ENCODE measurements at places on chromosomes 2 and 18.
A peak's percentile ranks its signal among the peaks of the same experiment; 100 is the strongest.

- DNase-seq, result no peak
- H3K27ac ChIP-seq, result no peak overlapping the region
- peaks cover 35% of the 10 kb centered on the region for H3K36me3 ChIP-seq
- no peaks in the 10 kb centered on the region for H3K4me1 ChIP-seq
Measured at GRCh38 chr2:233469261-233470010, 97.1 kb downstream of the USP40 start.

DNA sequence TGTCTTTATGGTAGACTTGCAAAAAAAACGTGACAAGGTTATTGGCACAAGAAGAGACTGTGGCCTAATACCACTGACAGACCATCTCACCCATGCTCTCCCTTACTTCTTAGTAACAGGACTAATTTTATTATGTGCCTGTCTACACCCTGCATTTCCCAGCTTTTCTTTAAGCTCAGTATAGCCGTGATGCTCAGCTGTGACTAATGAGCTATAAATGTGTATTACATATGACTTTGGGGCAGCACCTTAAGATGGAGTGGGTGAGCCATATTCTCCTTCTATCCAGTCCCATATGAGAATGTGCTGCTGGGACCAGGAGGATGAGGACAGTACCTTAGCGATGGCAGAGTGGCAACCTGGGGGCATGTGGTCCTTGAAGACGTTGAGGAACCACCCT, 293.5 kb downstream of the RNF144A start:
- no peak overlapping the region for H3K27ac ChIP-seq
- no peaks in the 10 kb centered on the region for H3K36me3 ChIP-seq
- DNase-seq, result no peak
- H3K4me3 ChIP-seq, result no peak overlapping the region
- H3K27me3 ChIP-seq, result no peaks in the 10 kb centered on the region
- no peaks in the 10 kb centered on the region for H3K4me1 ChIP-seq

- H3K27ac ChIP-seq, result no peak overlapping the region
- H3K4me3 ChIP-seq, result no peak overlapping the region
- no peaks in the 10 kb centered on the region for H3K27me3 ChIP-seq
- peaks cover 6% of the 10 kb centered on the region for H3K4me1 ChIP-seq
- no peaks in the 10 kb centered on the region for H3K36me3 ChIP-seq
- DNase-seq, result no peak
Measured at GRCh38 chr2:45680351-45680967, 29.0 kb downstream of the PRKCE start.

DNA sequence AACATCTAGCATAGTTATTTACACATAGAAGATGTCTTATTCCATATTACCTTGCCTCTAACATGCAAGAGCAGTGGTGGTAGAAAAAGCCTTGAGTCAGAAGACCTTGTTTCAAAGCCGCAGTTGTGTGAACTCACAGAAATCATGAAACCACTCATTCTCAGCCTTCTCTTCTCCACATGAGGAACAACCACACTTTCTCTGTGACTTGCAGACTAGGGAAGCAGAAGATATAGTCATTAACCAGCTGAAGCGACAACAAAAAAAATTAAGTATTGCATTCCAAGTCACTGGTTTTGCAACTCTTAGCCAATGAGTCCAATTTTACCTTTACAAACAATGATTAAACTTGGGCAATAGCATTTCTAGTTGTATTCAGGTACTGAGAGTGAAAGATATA, 19.0 kb downstream of the TWSG1 start:
- no peaks in the 10 kb centered on the region for H3K27me3 ChIP-seq
- H3K36me3 ChIP-seq, result no peaks in the 10 kb centered on the region
- peak; percentile 7 for DNase-seq
- H3K4me1 ChIP-seq, result no peaks in the 10 kb centered on the region
- no peak overlapping the region for H3K4me3 ChIP-seq
- H3K27ac ChIP-seq, result no peak overlapping the region

DNA sequence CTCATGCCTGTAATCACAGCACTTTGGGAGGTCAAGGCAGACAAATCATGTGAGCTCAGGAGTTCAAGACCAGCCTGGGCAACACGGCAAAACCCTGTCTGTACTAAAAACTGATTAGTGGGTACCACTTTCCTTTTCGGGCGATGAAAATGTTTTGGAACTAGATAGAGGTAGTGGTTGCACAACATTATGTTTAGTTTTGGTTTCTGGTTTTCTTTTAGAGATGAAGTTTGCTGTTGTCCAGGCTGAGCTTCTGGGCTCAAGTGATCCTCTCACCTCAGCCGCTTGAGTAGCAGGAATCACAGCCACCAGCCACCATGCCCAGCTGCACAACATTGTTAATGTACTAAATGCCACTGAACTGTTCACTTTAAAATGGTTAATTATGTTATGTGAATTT, 27.6 kb downstream of the AAK1 start:
- no peak overlapping the region for H3K4me3 ChIP-seq
- H3K27me3 ChIP-seq, result no peaks in the 10 kb centered on the region
- H3K4me1 ChIP-seq, result peaks cover 33% of the 10 kb centered on the region
- no peaks in the 10 kb centered on the region for H3K36me3 ChIP-seq

- peaks cover 2% of the 10 kb centered on the region for H3K4me1 ChIP-seq
- H3K4me3 ChIP-seq, result no peak overlapping the region
- no peak overlapping the region for H3K27ac ChIP-seq
- peaks cover 3% of the 10 kb centered on the region for H3K36me3 ChIP-seq
- H3K27me3 ChIP-seq, result no peaks in the 10 kb centered on the region
Measured at GRCh38 chr2:190655113-190655512, 6.2 kb downstream of the NAB1 start.

- no peak for DNase-seq
- no peaks in the 10 kb centered on the region for H3K27me3 ChIP-seq
- H3K4me3 ChIP-seq, result no peak within 1 kb of the TSS
Measured at GRCh38 chr2:232539298-232540231, at the start of gene CHRNG. Gene CHRNG (plus strand): TSS chr2:232539692. CDS start chr2:232539748, 56 bp downstream.

DNA sequence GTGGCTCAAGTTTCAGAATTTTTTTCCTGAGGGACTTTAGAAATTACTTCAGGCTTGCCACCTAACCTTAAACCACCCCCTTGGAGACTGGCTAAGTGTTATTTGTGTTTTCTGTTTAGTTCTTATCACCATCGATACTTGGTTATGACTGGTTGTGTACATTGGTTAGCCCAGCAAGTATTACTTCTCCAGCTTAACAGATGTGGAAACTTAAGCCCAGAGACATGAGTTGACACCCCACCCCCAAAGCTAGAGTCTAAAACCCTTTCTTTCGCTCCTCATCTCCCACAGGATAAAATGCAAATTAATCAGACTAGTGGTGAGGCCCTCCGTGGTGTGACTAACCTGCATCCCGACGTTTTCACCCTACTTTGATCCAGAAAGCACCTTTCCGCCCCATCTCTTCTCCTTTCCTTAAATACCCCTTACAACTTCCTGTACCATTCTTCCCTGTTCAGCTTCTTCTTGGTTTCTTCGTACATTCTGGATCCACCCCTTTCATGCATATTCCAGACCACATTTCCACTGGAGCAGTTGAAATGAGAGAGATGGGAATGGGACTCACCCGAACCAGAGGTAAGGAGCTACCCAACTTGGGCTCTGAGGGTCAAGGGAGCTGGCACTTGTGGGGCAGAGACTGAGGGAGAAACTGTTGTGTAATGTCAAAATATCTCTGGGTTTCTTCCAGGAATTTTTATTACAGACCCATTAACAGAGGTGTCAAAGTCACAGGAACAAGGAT, 819 bp upstream of the MAP3K2 start:
- no peaks in the 10 kb centered on the region for H3K36me3 ChIP-seq
- no peaks in the 10 kb centered on the region for H3K27me3 ChIP-seq
- no peak for DNase-seq
- H3K27ac ChIP-seq, result peak overlapping the region; percentile 77

DNA sequence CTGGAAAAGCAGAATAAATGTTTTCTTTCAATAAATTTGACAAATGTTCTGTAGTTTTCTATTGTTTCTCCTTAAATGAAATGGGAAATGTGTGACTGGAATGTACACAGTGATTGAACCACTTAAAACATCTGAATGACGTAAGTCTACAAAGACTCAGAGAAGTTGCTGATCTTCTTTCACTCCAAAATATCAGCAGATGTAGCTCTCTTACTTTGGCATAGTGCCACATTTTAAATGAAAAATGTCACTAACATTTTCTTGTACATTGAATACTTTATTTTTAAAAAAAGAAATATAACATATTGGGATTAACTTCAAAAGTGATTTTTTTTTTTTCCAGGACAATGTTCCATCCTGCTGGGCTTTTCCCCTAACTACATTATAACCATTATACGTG, 565.6 kb downstream of the TMEM182 start:
- no peaks in the 10 kb centered on the region for H3K36me3 ChIP-seq
- no peaks in the 10 kb centered on the region for H3K4me1 ChIP-seq
- no peak overlapping the region for H3K27ac ChIP-seq
- DNase-seq, result no peak

DNA sequence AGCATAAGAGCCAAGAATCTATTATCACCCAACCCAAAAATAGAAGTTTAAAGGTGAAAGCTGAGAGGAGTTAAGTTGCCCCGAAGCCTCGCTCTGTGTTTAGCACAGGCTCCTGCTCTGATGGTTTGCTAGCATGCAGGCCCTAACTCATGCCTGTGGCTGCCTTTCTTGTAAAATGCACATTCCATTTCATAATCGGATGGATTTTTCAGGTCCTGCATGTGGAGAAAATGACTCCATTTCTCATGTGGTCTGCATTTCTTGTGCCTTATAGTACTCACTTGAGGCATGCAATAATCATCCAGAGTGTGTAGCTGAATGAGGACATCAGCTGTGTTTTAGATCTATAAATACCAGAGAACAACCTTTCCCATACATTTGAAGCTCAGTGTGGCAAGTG, 381.8 kb downstream of the CPS1 start:
- H3K27ac ChIP-seq, result no peak overlapping the region
- no peaks in the 10 kb centered on the region for H3K27me3 ChIP-seq
- no peak overlapping the region for H3K4me3 ChIP-seq
- H3K4me1 ChIP-seq, result no peaks in the 10 kb centered on the region

- H3K4me3 ChIP-seq, result no peak overlapping the region
- no peaks in the 10 kb centered on the region for H3K27me3 ChIP-seq
- peaks cover 2% of the 10 kb centered on the region for H3K36me3 ChIP-seq
- DNase-seq, result no peak
- peaks cover 7% of the 10 kb centered on the region for H3K4me1 ChIP-seq
Measured at GRCh38 chr18:12699747-12700146, 2.8 kb downstream of the CEP76 start.

DNA sequence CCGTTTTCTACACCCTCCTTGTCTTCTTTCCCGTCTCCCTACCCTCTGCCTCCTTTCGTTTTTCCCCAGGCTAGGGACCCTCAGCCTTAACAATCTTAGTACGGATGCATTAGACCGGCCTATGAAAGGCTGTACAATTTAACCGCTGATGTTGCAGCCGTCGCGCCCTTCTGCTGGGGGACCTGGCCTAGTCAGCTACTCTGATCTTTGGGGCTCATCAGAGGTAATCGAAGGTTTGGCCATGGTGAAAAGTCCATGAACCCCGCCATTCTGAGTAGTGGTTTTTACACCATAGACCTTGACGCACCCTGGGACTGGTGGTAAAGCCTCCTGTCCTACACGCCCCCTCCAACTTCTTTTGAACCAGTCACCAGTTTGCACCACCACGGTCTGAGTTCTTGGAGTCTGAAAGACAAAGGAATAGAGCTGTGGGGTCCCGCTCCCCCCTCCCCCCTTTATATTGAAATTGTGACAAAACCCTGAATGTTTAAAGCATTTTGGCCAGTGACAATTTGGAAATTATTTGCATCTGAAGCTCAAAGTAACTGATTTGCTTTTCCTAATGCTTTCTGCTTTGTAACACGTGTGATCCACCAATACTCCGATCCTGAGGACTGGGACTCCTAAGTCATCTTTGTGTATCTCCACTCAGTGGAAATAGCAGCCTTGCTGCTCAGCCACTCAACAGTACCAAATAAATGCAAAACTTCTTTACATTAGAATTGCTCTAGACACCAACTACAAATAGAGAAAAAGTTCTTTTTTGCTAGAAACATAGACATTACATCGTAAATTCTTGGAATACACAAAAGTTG, 642 bp upstream of the SRSF7 start:
- H3K4me1 ChIP-seq, result no peaks in the 10 kb centered on the region
- no peaks in the 10 kb centered on the region for H3K27me3 ChIP-seq
- no peak for DNase-seq
- H3K27ac ChIP-seq, result peak overlapping the region; percentile 42
- H3K4me3 ChIP-seq, result peak overlapping the region; percentile 63

GRCh38 chr2:220198896-220199295, 571.5 kb downstream of the SLC4A3 start:
- no peaks in the 10 kb centered on the region for H3K27me3 ChIP-seq
- no peak overlapping the region for H3K4me3 ChIP-seq
- no peak overlapping the region for H3K27ac ChIP-seq
- no peaks in the 10 kb centered on the region for H3K36me3 ChIP-seq
- peaks cover 8% of the 10 kb centered on the region for H3K4me1 ChIP-seq
- DNase-seq, result peak; percentile 11

DNA sequence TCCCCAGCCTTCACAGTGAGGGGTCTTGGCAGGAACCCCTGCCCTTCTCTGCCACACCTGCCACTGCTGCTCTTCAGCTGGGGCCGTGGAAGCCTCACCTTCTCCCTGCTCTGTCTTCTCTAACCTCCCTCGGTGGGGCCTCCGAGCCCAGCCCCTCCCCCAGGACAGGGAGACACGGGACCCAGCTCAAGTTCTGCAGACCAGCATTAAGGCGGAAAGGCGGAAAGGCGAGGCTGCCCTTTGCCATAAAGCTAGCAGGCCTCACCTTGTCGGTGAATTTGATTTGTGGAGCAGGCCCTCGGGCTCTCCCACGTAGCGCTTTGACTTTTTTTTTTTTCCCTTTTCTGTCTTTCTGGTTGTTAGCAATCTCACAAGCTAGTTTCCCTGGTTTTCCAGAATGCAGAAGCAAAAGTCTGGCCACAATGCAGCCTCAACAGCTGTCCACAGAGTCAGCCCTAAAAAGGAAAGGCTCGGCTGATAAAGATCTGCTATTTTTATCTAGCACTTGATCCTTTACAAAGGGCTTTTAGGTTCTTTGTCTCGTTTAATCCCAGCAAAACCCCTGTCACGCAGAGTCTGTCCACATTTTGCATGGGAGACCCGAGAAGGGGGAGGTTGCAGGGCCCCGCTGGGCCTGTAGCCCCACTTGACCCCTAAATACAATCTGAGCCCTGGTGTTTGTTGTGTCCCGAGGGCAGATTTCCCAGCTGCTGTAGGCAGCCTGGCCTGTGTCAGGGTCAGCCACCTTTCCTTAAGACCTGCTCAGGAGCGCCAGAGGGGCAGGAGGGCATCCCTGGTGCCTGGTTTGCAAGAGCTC, 6.0 kb downstream of the ITM2C start:
- H3K4me3 ChIP-seq, result peak overlapping the region; percentile 1
- peak; percentile 94 for DNase-seq
- H3K27me3 ChIP-seq, result no peaks in the 10 kb centered on the region
- peaks cover 29% of the 10 kb centered on the region for H3K36me3 ChIP-seq
- peak overlapping the region; percentile 84 for H3K27ac ChIP-seq

DNA sequence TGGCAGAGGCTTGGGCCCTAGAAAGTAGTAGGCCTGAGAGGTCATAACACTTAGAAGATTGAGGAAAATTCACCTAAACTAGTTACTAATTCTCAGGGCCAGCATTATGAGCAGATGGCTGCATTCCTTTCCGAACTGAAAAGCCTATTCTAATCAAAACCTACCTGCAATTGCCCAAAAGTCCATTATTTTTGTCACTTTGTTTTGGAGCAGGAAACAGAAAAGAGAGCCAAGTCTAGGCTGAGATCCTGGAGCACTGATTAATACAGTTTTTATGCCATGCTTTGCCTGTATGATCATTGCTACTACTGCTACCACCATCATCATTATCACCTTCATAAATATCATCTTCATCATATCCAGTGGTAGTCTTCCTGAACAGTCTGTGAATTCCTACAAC, 14.7 kb downstream of the VSNL1 start:
- no peaks in the 10 kb centered on the region for H3K27me3 ChIP-seq
- H3K36me3 ChIP-seq, result no peaks in the 10 kb centered on the region
- H3K27ac ChIP-seq, result no peak overlapping the region
- no peak overlapping the region for H3K4me3 ChIP-seq

- no peaks in the 10 kb centered on the region for H3K36me3 ChIP-seq
- H3K4me3 ChIP-seq, result no peak overlapping the region
- H3K27me3 ChIP-seq, result no peaks in the 10 kb centered on the region
- no peak for DNase-seq
- H3K27ac ChIP-seq, result no peak overlapping the region
Measured at GRCh38 chr2:12856934-12857601, 140.3 kb downstream of the TRIB2 start.
